ENCODE measurements at places on chromosomes 2 and 18.

DNA sequence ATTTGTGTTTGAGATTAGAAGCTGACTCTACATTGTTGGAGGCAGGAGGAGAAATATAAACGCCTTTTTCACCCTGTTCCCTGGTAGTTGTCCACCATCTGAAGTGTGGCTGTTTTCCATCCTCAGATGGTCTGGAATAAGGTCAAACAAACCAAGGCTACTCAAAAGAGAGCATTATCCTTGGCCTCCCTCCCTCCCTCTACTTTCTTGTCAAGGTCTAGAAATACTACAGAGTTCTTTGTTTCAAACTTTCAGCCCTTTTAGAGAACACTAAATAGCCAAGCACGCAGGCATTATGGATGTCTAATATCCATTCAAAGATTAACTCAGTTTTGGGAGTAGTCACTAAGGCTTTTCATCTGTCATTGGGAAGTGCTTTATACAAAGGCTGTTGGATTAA, 215.8 kb upstream of the ITGA4 start:
- no peak for DNase-seq

- no peak for DNase-seq
Observed at GRCh38 chr2:114139542-114139941, 249.7 kb downstream of the ACTR3 start.

DNA sequence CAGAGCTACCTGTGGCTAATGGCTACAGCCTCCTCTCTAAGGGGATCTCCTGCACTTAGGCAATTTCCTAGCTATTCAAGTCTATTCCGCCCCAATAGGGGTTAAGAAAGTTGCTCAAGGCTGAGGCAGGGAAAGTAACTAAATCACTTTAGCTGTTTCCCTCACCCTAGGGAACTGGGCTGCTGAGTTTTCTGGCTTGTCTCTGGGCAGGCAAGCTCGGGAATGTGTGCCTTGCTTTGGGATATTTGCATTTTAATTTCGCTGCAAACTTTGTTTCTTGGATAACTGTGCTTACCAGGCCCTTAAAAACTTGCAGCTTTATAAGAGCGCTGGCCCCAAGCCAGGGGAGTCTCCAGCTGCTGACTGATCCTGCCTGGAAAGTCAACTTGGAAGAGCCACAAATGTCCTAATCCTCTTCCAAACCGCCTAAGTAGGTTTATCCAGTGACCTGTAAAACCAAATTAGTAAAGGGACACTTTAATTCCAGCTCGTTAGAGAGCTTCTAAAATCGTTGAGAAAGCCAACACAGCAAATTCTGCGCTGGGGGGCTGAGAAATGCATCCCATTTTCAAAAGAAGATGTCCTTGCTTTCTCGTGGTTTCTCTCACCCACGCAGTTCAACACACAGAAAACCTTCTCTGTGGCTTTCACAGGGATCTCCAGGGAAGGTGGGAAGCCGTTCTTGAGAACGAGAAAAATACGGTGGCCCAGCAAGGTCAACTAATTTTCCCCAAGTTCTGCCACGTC, 59.5 kb upstream of the SP3 start:
- no peak for DNase-seq

DNA sequence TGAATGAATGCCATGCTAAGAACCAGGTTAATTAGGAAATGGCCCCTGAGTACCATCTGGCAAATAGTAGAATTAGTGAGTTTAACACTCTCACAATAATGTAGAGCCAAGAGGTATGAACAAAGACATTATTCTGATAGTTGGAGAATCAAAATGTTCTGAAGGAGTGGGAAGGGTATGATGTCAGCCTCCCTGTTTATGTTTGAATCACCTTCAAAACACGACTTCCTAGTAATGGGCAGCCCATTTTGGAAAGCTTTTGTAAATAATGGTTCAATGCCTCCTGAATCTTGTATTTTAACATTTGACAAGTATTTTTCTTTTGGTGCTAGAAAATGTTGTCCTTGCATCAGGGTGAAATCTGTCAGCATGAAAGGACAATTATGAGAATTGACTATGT, 108.3 kb downstream of the DSEL start:
- no peak for DNase-seq

GRCh38 chr18:650428-650858, 7.0 kb upstream of the TYMS start:
- DNase-seq: no peak

GRCh38 chr2:165698444-165698884, 95.6 kb downstream of the GALNT3 start:
- no peak for DNase-seq

DNA sequence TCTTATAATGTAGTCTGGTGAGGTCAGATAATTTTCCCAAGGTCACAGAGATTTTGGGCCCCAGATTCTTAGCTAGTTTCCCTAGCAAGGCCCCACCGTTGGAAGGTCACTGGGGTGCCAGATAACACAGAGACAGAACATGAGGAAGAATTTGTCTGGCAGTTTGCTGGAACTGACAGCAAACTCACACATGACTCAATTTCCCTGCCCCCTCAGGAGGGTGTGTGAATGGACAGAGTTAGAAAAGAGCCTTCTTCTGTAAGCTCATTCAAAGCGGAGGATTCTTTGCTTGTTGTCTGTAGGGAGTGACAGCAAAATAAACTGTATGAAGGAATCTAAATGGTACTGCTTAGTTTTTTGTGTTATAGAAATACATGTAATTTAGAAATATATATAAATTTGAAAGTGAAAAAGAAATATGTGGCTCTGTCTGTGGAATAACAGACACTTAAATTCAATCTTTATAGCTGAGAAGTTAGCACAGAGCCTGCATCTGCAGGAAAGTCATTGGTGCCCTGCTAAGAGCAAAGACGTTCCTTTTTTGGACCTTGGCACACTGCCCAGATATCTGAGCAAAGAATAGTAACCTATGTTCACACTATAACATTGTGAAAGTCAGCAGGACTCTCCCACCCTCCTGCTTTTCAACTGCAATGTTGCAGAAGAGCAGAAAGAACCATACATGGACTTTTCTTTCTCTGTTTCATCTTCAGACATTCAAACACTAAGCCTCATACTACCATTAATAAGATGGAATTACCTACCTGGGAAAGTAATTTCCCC, 2.1 kb downstream of the MDH1 start:
- DNase-seq: no peak

- no peak for DNase-seq
Observed at GRCh38 chr2:66888791-66889631, 454.1 kb downstream of the MEIS1 start.

- DNase-seq: no peak
Observed at GRCh38 chr2:75604484-75604883, 42.1 kb upstream of the MRPL19 start.

GRCh38 chr2:200655918-200656580, 70.2 kb downstream of the AOX1 start:
- no peak for DNase-seq

DNA sequence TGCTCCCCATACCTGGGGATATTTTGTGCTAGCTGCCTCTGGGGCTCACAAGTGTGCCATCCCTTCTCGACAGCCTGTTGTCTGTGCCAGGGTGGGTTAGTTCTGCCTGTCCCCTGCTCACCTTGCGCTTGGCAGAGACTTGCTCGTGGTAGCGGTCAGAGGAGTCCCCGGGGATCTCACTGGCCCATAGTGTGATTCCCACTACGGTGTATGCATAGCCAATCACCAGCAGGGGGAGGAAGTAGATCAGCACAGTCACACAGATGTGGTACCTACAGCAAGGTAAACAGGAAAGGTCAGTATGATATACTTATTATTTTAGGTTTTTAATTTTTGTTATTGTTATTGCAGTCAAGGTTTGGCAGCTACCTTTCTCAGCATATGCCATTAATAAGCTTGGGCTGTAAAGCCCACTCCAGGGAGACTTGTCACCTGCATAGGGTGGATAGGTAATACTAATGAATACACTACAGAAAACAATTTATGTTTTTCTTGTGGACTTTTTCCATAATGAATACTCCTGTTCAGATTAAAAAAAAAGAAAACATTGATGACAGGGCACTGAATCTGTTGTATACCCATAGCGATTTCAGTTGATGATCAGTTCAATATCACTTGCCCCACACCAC, 95.2 kb downstream of the POLE4 start:
- DNase-seq: peak; percentile 9

- DNase-seq: no peak
Observed at GRCh38 chr2:26850505-26850904, 2.6 kb downstream of the DPYSL5 start.

DNA sequence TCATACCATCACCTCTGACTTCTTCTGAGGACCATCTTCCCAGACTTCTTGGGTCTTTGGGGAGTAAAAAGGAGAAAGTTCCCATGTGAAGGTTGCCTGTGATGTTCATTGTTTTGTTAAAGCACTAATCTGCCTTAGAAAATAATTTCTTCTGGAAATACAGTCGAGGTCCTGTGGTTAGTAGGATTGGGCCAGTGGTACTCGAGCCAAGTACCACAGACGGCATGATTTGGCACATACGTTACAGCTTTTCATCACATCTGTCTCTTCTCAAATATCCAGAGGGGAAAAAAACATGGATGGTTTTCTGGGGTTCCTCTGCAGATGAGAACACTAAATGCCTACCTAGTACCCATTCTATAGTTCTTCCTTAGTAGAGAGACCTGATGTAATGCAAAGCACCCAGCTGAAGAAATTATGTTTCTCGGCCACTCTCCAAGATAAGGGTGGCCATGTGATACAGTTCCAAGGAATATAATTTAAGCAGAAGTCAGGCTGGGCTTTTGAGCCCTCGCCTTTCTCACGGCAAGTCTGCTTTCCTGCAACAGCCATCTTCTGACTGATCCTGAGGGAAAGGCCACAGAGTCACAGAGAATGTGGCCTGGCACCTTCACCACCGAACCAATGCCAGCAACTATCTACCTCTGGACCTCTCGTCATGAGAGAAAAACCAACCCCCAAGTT, 161.0 kb downstream of the RNF152 start:
- DNase-seq: no peak

GRCh38 chr18:31399306-31400032, 22.9 kb downstream of the DSG4 start:
- DNase-seq: no peak

GRCh38 chr2:239724194-239724849, 300.8 kb downstream of the NDUFA10 start:
- no peak for DNase-seq

DNA sequence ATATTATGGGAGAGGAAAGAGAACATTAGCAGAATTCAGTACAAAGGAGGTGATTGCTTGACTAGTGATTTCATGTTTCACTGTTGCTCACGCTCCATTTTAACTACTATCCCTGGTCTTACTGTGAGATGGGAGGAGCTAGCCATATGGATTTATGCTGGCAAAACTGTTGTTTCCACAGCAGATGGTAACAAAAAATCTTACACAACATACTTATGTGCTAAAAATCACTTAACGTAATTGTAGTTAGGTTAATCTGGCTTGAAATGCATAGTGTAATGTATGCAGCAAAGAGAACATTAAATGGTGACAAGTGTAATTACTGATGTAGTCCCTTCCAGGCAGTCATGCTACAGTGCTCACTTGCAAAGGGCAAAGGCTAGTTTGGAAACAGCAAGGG, 155.6 kb upstream of the LYPD1 start:
- no peak for DNase-seq

DNA sequence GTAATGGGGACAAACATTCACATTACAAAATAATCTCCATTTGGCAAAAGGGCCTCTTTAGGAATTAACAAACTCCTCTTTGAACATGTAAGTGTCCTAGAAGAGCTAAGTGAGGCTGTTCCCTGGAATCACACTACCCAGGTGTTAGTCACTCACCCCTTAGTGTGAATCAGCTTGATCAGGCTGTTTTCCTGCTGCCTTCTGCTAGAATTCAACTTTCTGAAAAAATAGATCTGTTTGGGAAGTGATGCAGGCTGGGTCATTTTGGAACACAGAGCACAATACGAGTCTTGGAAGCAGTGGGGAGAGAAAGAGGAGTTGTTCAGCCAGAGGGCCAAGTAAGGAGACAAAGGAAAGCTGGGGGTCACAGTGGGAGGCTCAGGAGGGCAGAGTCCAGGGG, 40.0 kb downstream of the TTC32 start:
- DNase-seq: no peak

DNA sequence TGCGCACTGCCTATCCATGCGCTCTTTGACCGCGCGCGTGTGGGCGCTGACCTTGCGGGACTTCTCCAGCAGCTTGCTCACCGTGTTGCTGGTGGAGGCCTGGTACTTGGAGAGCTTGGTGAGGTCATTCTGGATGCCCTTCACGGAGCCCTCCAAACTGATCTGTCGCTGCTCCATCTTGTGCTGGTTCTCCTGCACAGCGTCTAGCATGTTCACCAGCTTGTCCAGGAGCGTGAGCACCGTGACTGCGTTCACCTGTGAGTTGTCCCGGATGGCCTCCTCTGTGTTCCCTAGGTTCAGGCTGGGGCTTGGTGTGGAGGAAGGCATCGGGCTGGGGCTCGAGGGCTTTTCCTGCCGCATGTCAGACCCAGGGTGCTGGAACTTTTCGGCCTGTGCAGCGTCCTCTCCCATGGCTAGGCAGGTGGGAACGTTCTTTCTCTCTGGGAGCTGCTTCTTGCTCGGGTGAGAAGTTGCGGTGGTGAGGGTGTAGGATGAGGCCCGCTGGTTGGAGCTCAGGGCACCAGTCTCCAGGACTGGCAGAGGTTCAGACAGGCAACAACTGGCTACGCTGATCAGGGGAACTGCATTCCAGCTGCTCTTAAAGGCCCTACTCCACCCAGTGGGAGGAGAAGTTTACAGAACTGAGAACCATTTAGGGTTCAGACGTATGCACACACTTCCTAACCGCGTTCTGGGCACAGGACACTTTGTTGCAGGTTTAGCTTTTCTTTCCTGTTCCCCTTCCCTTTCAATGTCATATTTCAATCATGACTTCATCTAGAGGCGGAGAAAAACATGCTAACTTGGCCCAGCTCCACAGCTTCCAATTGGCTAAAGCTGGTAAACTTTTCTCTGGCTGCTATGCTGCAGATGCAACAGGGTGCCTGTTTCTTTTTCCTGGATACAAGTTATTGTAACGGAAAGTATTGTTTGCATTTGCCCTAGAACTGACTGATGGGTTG, at the start of gene CAVIN2:
Gene CAVIN2, minus strand, starts transcription at position 574 of the 962 bp plus-strand sequence. Its CDS starts 163 bp downstream, at position 411.
- DNase-seq: no peak

DNA sequence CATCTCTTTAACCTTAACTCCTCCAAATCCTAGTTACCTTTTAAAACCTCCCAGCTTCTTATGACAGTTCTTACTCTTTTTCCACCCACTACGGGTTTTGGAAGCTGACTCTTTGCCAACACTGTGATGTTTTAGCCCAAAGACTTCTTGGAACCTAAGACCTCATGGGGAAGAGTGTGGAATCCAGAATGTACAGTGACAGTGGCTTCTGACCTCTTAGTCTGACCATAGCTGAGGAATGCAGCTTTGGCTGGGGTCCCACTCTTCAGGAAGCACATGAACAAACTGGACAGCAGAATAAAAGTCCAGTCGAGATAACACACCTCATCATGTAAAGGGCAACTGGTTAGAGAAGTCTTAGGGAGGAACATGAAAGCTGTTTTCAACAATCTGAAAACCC, 161.1 kb upstream of the PKDCC start:
- no peak for DNase-seq

GRCh38 chr2:39540414-39540813, 103.3 kb upstream of the MAP4K3 start:
- no peak for DNase-seq

GRCh38 chr2:138275881-138276280, 225.7 kb upstream of the SPOPL start:
- DNase-seq: no peak

Data from NCI-H2107 (cell line).